Activated CD4-positive, alpha-beta T cell treated with anti-CD3 and anti-CD28 coated beads for 48 hours (primary cell): ENCODE measurements at places on chromosomes 12 and 14.
A peak's percentile ranks its signal among the peaks of the same experiment; 100 is the strongest.

GRCh38 chr12:106091446-106091820 lies 47.3 kb downstream of the NUAK1 start:
- no peak for DNase-seq

- no peak for DNase-seq
These were observed 39.0 kb downstream of the CKB start for GRCh38 chr14:103483600-103483999.

- DNase-seq: no peak
These were observed 272 bp downstream of the HECTD1 start for GRCh38 chr14:31207287-31207754.

DNA sequence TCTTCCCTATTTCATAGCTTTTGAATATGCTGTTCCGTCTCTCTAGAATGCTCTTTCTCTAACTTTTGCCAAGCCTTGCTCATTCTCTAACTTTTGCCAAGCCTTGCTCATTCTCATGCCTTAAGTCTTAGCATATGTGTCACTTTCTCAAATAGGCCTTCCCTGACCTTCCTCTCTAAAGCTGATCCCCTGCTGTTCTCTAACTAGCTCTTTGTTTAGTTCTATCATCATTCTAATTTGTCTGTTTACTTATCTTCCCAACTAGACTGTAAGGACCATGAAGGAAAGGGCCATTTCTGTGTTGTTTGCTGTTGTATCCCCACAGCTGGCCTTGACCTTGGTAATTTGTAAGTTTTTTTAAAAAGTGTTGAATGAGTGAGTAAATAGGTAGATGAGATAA lies 71.1 kb downstream of the ZNF641 start:
- DNase-seq: no peak

DNA sequence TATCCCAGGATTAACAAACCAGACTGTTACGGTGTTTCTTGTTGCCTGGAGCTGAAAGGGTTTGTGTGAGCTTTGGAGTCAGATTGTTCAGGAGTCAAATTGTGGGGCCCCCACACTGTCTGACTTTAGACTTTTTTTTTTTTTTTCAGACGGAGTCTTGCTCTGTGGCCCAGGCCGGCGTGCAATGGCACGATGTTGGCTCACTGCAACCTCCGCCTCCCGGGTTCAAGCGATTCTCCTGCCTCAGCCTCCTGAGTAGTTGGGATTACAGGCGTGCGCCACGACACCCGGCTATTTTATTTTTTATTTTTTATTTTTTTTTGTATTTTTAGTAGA lies 847 bp downstream of the TSFM start:
- DNase-seq: no peak

GRCh38 chr12:19694627-19695026 lies 255.3 kb downstream of the AEBP2 start:
- no peak for DNase-seq

DNA sequence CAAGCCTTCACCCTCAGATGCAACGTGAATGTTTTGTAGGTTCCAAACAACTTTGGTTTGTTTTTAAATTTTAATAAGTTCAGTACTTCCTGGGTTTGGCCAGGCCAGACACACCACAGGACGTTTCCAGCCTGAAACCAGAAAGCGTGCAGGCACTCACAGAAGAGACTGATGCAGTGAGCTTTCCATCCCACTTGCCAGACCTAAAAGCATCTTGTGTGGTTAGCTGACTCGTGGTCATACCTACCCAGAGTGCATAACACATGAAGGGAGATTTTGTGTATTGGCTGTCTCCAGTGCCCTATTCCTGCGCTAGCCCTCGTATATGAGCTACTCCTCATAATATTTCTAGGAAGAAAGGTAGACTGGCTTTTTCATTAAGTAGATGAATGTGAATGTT lies 297.3 kb upstream of the FAR2 start:
- no peak for DNase-seq

DNA sequence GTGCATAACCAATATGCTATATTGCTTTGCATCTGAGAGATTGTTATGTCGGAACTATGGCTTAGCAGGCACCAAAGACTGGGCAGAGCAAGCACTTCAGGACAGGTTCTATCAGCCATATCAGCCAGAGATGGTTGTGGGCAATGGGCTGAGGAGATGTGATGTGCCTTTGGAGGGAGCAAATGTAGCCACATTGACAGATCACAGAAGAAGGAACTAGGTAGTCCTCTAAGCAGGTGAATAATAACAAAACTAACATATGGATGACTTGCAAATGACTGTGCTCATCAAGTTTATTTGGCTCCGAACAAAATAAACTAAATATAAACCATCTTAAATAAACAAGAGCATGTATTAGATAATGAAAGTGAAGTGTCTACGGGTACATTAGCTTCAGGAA lies 291.7 kb downstream of the RMST start:
- no peak for DNase-seq

DNA sequence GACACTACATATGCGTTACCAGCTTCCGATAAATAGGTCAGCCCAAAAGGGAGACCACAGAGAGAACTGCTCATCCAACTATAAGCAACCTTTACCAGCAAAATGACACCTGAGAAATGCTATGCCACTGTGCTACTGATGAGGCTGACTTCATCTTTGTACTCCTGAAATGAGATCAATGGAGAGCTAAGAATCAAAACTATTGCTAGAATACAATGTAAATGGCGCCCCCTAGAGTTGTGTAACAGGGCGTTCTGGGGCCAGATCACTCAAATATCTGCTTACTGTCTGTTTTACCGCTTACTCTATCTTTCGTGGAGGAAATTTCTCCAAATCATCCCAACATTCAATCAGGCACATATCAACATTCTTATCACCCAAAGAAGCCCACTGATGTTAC lies 4.6 kb downstream of the ZNF384 start:
- DNase-seq: peak; percentile 67

DNA sequence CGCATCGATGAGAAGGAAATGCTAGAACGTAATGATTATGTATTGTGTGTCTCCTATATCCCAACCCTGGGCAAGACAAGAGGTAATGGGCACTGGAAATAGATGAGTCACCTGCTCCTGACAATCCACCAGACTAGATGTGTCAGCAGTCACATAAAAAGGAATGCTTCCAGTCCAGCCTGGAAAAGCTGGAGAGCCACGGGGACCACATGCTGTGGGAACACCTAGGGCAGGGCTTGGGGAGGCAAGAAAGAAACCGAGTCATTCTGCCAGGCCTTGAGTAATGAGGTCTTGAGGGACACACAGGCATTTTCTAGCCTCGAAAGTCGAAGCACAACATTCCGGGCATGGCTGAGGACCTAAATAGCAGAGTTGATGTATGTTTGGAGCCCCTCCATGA lies 716.7 kb upstream of the TMEM132C start:
- DNase-seq: no peak

DNA sequence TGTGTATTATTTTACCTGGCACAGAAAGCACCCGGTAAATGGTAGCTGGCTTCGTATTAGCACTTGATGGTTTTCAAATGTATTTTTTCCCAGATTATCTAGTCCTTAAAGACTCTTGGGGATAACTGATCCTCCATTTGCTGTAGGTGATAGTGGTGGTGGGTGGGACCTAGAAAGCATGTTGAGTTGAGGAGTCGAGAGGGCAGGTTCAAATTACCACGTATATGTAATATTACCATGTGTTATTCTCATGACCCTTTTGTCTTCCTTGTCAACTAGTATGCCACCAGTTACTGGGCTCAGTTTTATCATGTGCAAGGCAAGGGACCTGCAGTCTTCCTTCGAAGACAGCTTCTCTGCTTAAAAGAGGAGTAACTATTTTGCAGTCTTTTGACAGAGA lies 1.8 kb downstream of the GLRX5 start:
- DNase-seq: no peak

- DNase-seq: no peak
These were observed 151.5 kb downstream of the ATXN7L3B start for GRCh38 chr12:74689071-74689655.

DNA sequence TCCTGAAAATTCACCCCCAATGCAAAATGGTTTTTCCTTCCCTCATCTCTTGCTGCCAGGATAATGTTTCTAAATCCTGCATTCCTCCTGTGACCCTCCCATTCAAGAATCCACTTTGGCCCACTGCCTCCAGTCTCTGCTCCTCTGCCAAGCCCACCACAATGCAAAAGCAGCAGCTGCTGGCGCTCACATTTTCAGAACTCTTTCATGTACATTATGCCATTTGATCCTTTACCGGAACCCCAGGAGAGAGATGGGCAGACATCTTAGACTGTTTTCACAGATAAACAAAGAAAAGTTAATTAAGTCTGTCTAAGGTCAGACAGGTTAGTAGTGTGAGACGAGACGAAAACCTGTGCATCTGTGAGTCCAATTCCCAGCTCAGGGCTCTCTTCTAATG lies 12.9 kb downstream of the LRIG3 start:
- no peak for DNase-seq

DNA sequence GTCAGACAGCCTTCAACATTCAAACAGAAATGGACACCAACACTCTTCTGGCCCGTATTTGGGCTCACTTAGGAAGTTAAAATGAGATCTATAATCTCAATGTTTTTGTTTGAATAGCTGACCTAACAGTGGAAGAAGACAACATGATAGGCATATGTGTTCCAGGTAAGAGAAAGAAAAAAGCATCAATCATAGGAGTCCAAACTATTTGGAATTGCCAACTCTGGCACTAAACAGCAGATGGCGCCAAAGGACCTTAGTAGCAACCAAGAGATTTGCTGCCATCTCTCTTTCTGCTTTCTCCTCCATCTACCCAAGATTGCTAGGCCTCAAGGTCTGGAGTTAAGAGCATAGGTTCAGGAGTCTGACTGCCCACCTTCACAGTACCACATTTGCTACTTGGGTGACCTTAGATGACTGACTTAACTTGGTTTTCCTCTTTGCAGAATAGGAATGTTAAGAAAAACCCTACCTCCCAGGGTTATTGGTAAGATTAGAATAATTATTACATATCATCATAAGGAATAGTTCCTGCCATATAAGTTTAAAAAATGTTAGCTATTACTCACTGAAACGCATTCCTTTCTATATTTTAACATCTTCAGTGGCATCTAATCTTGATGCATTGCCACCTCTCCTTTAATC lies 30.2 kb downstream of the PEX5 start:
- DNase-seq: peak; percentile 78

DNA sequence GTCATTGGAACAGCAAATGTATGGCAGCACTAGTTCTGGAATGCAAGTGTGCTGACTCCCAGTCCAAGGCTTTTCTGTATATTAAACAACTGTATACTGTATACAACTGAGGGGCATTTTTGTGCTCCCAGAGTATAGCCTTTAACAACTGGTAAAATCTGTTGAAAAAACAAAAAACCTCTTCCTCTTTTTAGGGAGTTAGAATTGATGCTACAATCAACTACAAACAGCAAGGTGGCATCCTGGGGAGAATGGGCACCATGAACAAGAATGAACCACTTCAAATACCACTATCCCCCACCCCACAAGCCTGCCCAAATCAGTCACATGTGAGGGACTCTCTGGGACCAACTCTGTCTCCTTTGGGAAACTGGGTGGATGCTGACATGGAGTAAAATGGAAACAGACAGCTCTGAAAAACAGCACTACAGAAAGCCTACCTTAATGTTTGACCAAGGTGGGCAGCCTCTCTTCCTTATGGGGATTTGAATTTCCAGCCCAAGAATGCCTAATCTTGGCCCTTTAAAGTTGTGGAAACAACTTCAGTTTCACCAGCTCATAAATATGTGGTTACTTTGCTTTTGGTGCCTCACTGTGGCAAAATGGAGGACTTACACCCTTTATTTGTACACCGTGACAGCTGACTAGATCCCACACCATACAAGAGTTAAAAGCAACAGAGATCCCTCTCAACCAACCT lies 7.5 kb downstream of the VTI1B start:
- peak; percentile 26 for DNase-seq

DNA sequence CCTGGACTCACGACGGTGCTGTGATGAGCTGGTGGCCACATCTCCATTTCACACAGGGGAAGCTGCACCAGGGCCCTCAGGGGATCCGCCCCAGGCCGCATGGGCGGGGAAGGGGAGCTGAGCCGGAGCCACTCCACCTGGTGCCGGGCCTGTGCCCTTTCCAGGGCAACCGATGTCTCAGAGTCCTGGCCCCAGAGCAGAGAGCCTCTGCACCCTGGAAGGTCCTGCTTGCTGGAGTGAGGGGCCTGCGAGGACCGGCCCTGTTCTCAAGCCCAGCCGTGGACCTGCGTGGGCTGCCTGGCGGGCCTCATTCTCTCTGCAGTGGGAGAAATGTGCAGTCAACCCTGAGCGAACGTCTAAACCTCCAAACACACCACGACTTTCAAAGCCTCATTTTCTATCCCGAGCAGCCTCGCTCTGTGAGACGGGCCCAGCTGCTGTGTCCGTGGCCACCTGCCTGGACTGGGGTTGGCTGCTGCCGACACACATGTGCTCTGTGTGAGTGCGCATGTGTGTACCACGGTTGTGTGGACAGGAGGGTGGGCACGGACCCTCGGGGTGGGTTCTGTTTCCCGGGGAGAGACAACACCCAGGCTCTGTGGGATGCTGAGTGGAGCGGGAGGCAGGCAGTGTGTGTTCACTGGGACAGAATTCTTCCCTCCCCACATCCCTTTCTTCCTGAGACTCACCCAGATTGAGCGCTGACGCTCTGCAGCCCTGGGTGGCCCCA lies 163.5 kb downstream of the KIF26A start:
- no peak for DNase-seq

- DNase-seq: no peak
These were observed 7.1 kb downstream of the PPP4R3A start for GRCh38 chr14:91503000-91503504.

- DNase-seq: no peak
These were observed 59.4 kb downstream of the GARIN6 start for GRCh38 chr12:99706736-99707473.

DNA sequence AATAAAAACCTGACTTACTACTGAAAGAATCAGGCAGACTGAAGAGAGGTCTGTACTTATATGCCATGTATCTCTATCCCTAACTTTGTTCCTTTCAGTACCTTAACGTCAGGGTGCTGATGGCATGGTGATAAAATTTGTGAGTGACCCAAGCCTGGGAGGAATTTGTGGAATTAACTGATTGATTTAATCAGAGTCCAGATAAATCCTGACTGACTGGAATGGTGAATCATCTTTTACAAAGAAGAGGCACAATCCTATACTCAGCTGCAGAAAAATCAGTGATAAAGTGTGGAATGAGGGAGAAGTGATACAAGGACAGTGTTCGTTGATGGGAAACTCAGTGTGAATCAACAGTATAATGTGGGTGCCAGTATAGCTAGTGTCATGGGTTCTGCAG lies 3.7 kb downstream of the TDG start:
- DNase-seq: no peak

- DNase-seq: no peak
These were observed 80.8 kb downstream of the EP400 start for GRCh38 chr12:132030367-132031038.

DNA sequence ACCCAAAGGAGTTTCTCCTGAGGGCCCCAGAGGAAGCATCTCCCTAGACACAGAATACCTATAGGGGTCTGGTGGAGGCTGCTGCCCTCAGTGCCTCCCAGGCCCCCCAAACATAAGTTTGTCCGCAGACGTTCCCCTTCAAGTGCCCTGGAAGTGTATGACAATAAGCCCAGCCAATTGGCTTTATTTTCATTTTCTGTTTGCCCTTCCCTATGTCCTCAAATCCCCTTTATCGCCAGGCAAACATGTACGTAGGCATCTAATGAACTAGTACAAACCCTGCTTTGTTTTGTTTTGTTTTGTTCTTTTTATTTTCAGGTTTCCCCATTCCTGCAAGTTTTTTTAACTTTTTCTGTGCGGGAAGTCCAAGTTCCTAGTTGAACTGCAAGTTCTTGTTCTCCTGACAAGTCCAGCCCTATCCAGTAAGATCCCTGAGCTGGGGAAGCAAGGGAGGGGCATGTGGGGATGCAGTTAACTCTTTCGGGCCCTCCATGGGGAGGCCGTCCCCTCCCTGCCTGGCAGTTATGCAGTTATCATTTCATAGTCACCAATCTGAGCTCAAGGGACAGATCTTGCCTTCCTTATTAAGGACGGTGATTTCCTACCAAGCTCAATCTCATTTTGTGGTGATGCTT lies 141.9 kb downstream of the KCNA5 start:
- no peak for DNase-seq
